ENCODE measurements at places on chromosomes 7 and 10.
A peak's percentile ranks its signal among the peaks of the same experiment; 100 is the strongest.

DNA sequence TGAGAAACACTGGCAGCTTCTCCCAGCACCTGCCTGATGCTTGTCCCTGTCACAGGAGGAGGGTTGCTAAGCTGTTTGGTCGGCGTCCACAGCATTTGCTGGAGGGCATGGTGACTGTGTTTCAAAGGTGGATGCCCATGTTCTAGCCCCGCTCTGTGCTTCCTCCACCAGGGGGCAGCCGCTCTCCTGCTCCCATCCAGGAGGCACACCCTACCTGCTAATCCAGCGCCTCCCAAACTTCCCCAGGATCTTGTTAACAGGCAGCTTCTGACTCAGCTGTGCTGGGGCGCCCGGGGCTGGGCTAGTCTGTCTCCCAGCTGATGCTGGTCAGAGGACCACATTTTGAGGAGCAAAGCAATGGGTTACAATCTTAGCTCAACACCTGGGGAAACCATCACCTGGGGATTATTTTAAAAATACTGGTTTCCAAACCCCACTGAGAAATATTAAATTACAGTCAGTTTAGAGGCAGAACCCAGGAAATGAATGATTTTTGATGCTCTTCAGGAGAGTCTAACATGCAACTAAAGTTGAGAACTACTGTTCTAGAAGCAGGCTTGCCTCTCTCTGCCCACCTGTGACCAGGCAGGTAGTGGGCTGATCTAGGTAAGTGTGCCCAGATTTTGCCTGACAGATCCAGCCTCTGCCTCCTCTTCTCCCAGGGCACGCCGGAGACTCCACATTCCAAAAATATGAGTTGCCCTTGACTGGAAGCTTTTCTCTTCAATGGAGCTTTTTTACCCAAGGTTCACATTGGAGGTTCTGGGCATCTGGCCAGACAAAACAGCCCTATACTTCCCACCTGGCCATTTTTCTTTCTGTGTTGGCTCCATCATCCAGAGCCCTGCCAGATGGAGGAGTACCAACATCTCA, 92.7 kb upstream of the GPR26 start:
- no peak for DNase-seq
- peaks cover 9% of the 10 kb centered on the region for H3K27me3 ChIP-seq
- H3K4me3 ChIP-seq = no peak overlapping the region
- H3K4me1 ChIP-seq = no peaks in the 10 kb centered on the region
- no peak overlapping the region for H3K27ac ChIP-seq

GRCh38 chr10:5566614-5567013, 41.9 kb downstream of the CALML3 start:
- no peaks in the 10 kb centered on the region for H3K36me3 ChIP-seq
- no peak overlapping the region for H3K27ac ChIP-seq
- no peak overlapping the region for H3K4me3 ChIP-seq
- DNase-seq = no peak

DNA sequence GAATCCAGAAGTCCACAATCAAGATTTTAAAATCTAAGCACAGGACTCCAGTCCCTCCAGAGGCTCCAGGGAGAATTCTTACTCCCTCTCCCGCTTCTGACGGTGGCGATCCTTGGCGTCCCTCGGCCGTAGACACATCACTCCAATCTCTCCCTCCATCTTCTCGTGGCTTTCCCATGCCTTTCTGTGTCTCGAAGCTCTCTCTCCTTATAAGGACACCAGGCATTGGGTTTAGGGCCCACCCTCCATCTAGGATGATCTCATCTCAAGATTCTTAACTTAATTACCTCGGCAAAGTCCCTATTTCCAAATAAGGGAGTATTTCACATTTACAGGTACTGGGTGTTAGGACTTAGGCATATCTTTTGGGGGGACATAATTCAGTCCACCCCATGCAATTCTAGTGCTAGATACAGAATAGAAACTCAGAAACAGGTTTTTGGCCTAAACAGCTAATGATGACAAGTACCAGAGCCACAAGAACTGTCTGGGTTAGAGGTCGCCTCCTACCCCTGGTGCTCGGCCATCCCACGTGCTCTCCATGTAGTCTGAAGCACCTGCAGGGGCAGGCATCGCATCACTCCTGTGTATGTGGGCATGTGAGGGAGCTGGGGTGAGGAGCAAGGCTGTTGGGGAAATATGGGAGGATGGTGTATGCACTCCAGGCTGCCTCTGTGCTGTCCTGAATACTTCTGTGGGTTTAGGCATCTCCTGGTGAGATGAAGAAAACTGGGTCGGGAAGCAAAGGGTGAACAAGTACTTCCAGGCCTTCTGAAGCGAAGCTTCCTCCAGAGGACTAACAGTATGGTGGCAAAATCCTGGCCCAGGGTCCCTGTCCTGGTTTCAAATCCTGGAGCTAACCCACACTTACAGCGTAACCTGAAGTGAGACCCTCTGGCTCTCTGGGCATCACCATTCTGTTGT, 298.3 kb upstream of the ZMIZ1 start:
- H3K27me3 ChIP-seq = no peaks in the 10 kb centered on the region
- H3K4me1 ChIP-seq = peaks cover 24% of the 10 kb centered on the region
- no peak overlapping the region for H3K27ac ChIP-seq
- DNase-seq = no peak
- no peak overlapping the region for H3K4me3 ChIP-seq

DNA sequence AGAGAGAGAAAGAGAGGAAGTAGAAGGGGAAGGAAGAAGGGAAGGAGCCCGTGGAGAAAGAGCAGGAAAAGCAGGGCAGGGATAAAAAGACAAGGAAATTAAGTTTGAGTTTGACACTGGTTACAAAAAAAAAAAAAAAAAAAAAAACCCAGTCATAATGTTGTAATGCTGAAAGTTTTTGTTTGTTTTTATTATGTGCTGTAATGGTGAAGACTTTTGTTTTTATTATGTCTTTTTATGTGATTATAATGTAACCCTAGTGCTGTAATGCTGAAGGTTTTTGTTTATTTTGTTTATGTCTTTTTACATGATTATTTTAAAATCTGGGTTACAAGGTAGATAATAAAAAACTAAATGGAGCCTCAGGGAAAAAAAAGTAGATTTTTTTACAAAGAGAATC, 184.8 kb downstream of the SEMA3A start:
- peaks cover 3% of the 10 kb centered on the region for H3K36me3 ChIP-seq
- H3K4me3 ChIP-seq = no peak overlapping the region
- no peak overlapping the region for H3K27ac ChIP-seq
- no peaks in the 10 kb centered on the region for H3K4me1 ChIP-seq
- DNase-seq = no peak

DNA sequence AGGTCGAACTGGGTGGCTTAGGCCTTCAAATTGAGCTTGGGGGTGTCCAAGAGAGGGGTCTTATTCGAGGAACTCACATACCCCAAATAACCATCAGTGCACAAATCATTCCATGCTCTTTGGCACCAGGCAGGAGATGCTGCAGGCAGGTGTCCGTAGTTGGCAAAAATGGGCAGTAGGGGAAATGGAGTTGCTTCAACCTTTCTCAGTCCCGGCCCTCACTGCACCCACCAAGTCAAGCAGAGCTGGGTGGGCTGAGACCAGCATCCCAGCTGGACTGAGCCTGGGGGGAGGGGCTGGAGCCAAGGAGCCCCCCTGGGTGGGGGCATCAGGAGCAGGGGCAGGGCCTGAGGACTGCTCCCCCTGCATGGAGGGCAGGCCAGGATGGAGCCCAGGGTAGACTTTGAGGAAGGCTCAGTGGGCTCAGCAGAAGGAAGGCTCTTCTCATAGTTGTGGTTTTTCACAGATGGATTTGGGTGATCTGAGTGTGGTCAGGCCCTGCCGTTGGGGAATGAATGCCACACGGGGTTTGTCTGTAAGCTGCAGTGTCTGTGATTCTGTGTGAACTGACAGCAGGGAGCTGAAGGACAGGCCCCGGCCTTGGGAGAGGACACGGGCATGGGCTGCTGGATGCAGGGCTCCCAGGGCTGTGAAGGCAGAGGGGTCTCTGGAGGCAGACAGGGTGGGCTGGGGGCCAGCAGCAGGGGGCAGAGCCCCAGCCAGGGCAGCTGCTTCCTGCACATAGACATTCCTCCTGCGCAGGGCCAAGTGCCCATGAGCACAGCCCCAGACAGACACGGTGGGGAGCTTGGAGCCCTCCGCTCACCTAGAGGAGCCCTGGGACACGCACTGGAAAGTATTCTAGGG, 144.5 kb downstream of the ADCY1 start:
- H3K27me3 ChIP-seq = no peaks in the 10 kb centered on the region
- DNase-seq = no peak
- H3K4me3 ChIP-seq = no peak overlapping the region
- H3K36me3 ChIP-seq = peaks cover under 1% of the 10 kb centered on the region
- no peaks in the 10 kb centered on the region for H3K4me1 ChIP-seq

- H3K27me3 ChIP-seq = no peaks in the 10 kb centered on the region
- H3K36me3 ChIP-seq = no peaks in the 10 kb centered on the region
- peaks cover 5% of the 10 kb centered on the region for H3K4me1 ChIP-seq
- no peak overlapping the region for H3K27ac ChIP-seq
- no peak overlapping the region for H3K4me3 ChIP-seq
These were observed 140.7 kb upstream of the CALCR start for GRCh38 chr7:93715234-93715633.

- peaks cover 3% of the 10 kb centered on the region for H3K27me3 ChIP-seq
- no peaks in the 10 kb centered on the region for H3K36me3 ChIP-seq
- no peak overlapping the region for H3K27ac ChIP-seq
- DNase-seq = no peak
- no peak overlapping the region for H3K4me3 ChIP-seq
- H3K4me1 ChIP-seq = no peaks in the 10 kb centered on the region
These were observed 30.1 kb upstream of the TNPO3 start for GRCh38 chr7:129084801-129085551.

DNA sequence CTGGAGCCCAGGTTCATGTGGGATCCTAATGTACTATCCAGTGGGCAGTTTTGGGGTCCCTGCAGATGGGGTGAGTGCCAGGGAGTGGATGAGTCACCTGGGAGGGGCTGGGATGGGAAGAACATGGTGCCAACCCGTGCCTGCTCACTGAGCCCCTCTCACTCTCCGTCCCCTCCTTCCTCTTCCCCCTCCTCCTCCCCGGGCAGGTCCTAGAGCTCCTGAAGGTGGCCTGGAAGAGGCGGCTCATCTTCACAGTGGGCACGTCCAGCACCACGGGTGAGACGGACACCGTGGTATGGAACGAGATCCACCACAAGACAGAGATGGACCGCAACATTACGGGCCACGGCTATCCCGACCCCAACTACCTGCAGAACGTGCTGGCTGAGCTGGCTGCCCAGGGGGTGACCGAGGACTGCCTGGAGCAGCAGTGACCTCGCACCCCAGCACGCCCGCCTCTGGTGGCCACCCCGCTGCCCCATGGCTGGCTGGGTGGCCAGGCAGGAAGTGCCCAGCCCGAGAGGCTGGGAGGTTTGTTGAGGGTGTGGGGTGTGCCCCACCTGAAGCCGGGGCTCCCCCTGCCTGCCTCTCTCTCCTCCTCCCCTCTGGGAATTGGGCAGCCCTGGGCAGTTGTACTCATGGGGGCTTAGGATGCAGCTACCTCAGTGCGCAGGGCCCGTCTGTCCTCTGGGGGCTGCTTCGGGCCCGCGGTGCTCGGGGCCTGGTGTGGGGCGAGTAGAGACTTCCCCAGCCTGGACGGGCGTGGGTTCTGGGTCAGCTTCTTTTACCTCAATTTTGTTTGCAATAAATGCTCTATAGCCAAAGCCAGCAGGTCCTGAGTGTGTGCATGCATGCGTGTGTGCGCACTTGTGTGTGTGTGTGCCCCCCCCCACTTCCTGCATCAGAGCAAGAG, 4.9 kb upstream of the UPK3B start:
- no peak overlapping the region for H3K4me3 ChIP-seq
- no peaks in the 10 kb centered on the region for H3K27me3 ChIP-seq
- peaks cover 7% of the 10 kb centered on the region for H3K4me1 ChIP-seq
- no peak overlapping the region for H3K27ac ChIP-seq
- DNase-seq = no peak

DNA sequence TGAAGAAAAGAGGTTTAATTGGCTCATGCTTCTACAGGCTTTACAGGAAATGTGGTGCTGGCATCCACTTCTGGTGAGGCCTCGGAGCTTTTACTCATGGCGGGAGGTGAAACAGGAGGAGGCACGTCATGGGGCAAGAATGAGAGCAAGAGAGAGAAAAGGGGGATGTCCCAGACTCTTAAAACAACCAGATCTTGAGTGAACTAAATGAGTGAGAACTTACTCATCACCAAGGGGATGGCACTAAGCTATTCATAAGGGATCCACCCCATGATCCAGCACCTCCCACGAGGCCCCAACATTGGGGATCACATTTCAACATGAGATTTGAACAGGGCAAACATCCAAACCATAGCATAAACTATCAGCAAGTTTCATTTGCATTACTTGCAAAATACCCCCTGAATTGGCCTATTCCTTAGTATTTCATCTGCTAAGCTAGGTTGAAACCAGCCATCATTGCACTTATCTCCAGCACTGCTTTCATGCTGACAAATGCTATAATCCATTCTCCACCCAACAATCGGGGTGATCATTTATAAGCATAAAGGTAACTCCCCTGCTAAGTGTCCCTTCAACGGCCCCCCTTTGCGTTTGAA, 179.0 kb downstream of the NOC3L start:
- H3K4me3 ChIP-seq = no peak overlapping the region
- no peak for DNase-seq
- H3K4me1 ChIP-seq = peaks cover 9% of the 10 kb centered on the region
- no peaks in the 10 kb centered on the region for H3K36me3 ChIP-seq

- DNase-seq = no peak
- no peaks in the 10 kb centered on the region for H3K27me3 ChIP-seq
- no peaks in the 10 kb centered on the region for H3K4me1 ChIP-seq
These were observed 4.3 kb downstream of the NOC3L start for GRCh38 chr10:94358480-94358879.

DNA sequence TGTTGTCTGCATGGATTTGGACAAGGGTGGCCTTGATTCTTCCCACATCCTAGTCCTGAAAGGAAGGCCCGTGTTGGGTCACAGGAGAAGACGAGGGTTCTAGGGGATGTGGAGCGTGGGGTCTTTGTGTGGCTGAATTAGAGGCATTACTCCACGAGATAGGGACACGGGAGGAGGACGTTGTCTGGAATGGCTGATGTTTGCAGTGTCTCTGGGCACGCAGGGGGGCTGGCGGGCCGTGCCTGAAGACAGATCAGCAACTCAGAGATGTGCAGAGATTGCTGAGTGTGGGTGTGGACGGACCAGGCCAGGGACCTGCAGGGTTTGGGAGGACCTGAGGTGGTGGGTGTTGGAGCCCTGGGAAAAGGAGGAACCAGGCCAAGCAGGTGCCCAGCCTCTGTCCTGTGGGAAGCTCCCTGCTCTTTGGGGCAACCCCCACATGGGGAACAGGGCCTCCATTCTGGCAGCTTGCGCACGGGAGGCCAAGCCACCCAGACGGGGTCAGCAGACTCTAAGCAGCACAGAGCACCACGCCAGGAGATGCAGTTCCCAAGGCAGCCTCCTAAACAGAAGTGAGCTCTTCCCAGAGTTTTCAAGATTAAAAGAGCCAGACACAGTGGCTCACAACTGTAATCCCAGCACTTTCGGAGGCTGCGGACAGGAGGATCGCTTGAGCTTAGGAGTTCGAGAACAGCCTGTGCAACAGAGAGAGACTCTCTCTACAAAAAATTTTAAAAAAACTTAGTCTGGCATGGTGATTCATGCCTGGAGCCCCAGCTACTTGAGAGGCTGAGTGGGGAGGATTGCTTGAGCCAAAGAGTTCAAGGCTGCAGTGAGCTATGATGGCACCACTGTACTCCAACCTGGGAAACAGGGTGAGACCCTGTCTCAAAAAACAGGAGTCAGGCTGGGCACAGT, 71.0 kb upstream of the GTF2I start:
- H3K27me3 ChIP-seq = no peaks in the 10 kb centered on the region
- peak overlapping the region; percentile 39 for H3K27ac ChIP-seq
- peak; percentile 34 for DNase-seq
- peaks cover 5% of the 10 kb centered on the region for H3K36me3 ChIP-seq
